ENCODE measurements at places on chromosomes 16 and 17.

DNA sequence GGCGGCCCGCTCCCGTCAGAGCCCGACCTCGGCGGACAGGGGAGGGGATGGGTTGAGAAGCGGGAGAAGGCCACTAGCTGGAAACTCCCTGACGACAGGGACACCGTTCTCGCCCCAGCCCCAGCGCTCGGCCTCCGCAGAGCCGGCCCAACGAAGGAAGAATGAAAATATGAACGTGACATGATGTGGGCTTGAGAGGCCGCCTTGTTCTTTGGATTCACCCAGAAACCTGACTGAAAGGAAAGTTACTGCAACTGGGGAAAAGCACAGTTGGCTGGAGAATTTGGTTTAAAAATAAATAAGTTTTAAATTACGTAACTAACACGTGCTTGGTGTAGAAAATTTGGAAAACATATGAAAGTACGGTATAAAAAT lies 21.1 kb downstream of the NPTX1 start:
- DNase-seq: no peak

- no peak for DNase-seq
These were observed 51.8 kb downstream of the SOCS3 start for GRCh38 chr17:78307887-78308638.

GRCh38 chr17:70202840-70203239 lies 33.5 kb downstream of the KCNJ2 start:
- no peak for DNase-seq

DNA sequence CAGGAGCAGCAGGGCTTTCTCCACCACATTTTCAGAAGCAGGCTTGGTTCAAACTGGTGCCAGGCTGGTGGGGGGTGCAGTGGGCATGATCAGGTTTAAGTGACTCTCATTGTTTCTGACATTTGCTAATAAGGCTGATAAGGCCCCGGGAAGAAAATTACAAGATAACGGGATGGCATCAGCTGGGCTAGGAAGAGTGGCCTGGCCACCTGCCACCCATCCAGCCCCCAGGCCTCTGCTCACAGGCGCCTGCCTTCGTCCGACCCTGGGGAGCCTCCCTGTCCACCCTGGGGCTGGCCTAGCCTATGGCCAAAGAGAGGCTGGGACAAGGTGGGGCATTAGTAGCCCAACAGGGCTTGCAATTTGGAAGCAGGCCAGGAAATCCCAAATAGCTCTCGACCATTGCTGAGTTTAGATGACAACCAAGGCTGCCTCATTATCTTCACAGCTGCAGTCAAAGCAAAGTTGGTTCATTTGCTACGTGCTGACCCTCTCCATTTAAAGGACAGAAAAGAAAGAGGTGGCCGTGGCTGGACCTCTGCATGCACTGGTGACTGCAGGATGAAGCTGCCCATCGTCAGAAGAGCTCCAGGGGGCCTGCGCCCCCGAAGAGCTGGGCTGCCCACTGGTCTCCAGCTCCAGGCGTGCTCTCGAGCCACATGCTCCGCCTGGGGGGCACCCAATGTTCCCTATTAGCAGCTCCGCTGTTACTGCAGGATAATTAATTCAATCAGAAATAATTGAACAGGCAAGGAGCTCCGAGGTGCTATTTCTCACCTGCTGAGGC lies 44.9 kb downstream of the PEMT start:
- DNase-seq: no peak

- peak; percentile 78 for DNase-seq
These were observed 135.4 kb downstream of the KCNJ12 start for GRCh38 chr17:21511363-21512195.

DNA sequence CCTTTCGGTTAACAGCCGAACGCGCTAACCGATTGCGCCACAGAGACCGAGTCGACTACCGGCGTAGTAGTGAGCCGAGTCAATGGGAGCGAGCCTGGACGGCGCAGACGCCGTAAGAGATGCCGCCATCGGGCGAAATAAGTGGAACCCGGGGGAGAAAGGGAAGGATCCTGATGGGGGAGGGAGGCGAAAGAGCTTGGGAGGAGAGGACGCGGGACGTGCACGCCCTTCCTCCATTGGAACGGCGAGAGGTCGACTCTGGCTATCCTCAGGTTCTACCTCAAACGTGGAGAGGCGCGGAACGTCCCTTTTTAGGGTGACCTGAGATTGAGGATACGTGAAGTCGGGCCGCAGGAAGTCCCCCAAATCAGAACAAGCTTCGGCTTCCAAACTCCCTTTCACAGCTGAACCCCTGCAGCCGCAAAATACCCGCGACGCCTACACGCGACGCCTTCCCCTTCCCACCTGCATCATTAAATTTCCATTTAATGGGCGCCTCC lies 683 bp upstream of the PSMB3 start:
- DNase-seq: peak; percentile 93

DNA sequence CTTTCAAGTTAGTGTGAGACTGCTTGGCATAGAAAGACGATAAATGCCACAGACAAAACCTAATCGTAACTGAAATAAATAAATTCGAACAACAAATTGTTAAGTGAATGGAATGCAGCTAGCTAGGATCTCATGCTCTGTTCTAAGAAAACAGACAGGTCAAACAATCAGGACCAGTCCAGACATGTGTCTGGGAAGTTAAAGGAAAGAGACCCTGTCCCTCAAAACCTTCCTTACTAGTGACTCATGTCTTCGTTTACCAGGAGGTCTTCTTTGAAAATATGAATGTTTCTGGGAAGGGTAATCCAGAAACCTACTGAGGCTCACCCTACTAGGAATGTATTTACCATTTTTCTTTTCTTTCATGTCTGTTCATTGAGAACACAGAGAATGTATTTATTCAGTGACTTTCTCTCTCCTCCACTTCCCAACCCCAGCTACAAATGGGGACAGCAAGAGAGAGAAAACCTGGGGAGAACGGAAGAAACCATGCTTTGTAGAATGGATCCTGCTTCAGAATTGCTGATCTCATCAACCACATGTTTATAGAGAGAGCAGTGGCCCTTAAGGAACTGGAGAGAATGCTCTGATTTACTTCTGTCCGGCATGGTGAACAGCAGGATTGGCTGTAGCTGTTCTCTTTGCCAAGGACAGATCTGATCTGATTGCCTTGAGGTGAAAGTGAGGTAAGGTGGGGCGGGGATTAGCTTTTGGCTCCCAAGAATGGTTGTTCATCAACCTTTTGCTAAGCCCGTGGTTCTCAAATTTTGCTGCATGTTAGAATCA lies 39.4 kb upstream of the DHX8 start:
- DNase-seq: no peak

DNA sequence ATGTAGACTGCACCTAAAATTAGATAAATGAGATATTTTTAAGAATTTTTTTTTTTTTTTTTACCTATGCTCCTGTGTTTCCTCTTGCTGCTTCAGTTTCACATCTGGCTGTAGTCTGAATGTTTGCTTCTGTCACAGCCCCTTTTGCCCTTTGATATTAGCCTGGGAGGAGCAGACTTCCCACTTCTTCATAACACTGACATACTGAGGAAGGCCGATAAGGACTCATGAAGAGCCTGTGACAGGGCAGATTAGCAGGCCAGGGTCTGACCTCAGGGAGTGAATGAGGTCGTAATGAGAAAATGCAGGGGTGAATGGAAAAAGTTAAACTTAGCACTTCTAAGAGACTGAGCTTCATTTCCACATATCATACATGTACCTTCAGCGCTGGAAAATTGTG lies at the start of gene SLFN14:
TSS of gene SLFN14 (minus strand) at position 117 of the 400 bp plus-strand sequence. CDS start 2,757 bp downstream, outside the sequence.
- DNase-seq: no peak

DNA sequence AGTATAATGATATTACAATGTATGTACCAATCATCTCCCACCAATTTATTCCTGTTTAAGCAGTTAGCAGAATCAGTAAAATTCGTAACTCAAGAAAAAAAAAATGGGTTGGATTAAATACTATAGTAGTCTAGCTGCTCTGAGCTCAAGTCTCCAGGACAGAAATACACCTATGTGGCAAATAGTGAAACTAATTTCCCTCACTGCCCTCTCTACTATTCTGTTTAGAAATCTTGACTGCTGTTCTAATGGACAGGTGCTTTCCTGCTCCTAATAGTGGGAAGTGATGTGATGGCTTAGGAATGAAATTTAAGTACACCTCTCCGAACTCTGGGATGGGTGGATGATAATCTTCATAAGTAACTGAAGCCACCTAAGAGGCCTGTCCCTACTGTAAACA lies 175.7 kb downstream of the KCNJ2 start:
- no peak for DNase-seq

DNA sequence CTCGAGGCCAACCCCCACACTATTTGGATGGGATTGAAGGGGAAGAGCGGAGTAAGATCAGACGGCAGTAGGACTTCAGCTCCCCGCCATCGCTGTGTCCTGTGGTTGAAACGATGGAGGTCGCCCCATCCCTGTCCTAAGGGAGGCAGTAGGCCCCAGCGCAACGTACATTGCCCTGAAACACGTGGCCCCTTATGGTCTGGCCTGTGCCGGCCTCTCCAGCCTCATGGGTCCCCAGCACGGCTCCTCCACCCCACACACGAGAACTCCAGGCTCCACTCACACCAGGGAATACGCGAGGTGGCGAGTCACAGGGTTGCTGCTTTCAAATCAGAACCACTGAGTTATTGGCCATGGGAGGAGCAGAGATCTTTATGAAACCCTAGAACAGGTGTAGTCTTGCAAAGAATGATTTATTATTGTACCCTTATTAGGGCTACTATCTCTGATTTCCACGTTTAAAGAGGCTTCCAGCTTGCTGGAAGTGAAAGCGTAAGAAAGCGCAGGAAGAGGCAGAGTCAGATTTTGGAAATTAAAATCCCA lies 669 bp upstream of the DCTPP1 start:
- DNase-seq: no peak

- DNase-seq: peak; percentile 91
These were observed 12.4 kb downstream of the HDAC5 start for GRCh38 chr17:44110823-44111633.

DNA sequence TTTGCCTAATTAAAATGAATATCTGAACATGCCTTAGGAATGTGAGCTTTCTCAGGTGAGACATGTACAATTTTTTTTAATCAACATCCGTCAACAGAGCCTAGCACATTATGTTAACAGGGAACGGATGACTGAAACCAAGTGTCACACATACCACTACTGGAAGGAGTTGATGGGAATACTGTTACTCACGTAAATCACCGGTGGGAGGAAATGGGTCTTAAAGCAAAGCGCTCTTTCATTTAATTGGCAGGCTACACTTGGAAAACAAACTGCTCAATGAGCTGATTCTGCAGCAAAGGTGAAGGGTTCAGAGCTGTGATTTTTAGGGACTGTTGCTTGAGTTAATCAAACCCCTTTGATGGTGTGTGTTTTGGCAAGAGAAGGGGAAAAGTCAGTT lies 4.8 kb downstream of the CPPED1 start:
- DNase-seq: no peak

GRCh38 chr17:72120642-72121163 lies at the start of gene SOX9:
SOX9 (plus strand) TSS chr17:72121020; CDS start chr17:72121392, 372 bp downstream.
- peak; percentile 88 for DNase-seq

GRCh38 chr17:82332669-82333278 lies 792 bp downstream of the SECTM1 start:
- no peak for DNase-seq

GRCh38 chr17:77924757-77925336 lies 33.7 kb upstream of the TNRC6C start:
- DNase-seq: no peak

DNA sequence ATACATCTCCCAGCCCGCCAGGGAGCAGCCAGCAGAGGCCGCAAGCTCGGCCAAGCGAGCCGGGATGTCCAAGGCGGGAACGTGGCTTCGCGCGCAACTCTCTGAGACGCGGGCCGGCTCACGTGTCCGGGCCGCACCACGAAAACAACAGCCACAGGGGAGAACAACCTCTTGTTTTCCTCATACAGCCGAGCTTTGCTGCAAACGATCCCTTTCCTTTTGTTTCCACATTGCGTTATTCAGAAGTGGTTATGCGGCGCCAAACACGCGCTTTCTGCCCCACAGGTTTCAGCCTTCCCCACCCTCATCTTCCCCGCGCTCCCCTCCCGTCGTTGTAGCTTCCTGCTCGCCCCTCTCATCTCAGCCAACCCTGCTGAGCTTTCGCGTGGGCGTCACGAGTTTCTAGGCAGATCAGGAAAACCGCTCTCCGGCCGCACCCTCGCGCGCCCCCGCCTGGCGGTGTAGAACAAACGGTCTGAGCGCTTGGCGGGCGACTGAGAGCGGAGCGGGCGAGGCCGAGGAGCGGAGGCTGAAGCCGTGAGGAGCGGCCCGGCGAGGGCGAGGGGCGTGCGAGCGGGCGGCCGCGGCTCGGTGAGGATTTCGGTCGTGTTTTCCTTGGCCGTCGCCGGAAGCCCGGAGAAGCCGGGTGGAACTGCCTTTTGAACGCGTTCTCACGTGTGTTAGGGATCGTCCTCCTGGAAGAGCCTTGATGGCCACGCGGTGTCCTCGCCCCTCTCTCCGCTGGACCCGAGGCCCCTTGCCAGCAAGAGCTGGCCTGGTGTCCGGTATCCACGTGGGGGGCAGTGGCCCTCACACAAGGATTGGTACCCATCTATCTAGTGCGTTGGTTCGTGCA lies 6.6 kb upstream of the SMARCD2 start:
- peak; percentile 91 for DNase-seq

DNA sequence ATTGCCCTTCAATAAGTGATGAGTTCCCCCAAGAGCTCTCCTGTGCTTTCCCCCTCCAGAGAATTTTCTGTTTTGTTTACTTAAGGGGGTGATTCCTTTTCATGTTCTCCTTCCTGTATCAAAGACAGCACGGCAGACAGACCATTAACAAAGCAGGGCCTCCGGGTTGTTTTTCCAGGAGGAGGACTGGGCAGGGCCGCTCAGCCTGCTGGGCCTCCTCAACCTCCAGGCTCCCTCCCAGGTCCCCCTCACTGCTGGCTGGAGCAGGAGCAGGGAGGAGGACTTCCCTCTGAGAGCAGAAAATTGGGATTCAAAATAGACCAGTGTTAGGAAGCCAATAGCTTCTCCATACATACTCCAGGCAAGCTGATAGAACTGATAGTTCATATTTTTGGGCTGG lies 20.4 kb downstream of the SDK2 start:
- no peak for DNase-seq

DNA sequence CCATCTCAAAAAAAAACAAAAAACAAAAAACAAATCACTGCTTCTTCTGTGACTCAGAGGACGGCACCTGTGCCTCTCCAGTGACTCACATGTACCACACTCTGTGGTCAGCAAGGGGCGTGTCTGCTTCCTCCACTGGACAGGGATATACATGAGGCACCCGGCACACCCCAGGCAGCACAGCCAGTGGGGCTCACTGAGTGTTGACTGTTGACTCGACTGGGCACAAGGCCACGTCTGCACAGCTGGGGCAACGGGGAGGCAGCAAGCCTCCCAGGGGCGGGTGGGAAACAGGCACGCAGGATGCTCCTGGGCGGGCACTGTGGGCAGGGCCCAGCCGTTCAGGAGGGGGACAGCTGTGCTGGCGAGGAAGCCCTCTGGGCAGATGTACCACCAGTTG lies 64.1 kb downstream of the TIMM22 start:
- no peak for DNase-seq
